Panc1 (cell line): ENCODE measurements at places on chromosomes 1 and 21.

- no peak overlapping the region for H3K4me3 ChIP-seq
- H3K27me3 ChIP-seq = no peaks in the 10 kb centered on the region
- H3K27ac ChIP-seq = no peak overlapping the region
- no peaks in the 10 kb centered on the region for H3K4me1 ChIP-seq
- H3K36me3 ChIP-seq = no peaks in the 10 kb centered on the region
Observed at GRCh38 chr1:112904831-112905261, 51.1 kb downstream of the SLC16A1 start.

DNA sequence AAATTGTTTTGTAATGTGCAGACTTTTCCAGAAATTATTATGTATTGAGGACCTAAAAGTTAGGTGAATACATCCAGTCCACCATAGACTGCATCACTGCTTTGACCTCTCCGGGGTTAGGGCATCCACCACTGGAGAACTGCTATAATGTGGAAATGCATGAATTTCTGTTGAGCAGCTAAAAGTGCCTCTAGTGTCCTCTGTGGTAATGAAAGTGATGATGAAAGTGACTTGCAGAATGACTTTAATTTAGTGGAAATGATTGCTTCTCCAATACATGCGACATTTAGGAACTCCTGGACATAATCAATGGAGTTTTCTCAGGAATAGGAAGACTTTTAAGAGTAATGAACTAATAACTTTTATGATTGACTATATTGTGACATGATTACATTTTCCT, 170.8 kb downstream of the LBR start:
- no peak for DNase-seq
- no peak overlapping the region for H3K27ac ChIP-seq
- H3K4me1 ChIP-seq = no peaks in the 10 kb centered on the region
- no peak overlapping the region for H3K4me3 ChIP-seq
- no peaks in the 10 kb centered on the region for H3K27me3 ChIP-seq

DNA sequence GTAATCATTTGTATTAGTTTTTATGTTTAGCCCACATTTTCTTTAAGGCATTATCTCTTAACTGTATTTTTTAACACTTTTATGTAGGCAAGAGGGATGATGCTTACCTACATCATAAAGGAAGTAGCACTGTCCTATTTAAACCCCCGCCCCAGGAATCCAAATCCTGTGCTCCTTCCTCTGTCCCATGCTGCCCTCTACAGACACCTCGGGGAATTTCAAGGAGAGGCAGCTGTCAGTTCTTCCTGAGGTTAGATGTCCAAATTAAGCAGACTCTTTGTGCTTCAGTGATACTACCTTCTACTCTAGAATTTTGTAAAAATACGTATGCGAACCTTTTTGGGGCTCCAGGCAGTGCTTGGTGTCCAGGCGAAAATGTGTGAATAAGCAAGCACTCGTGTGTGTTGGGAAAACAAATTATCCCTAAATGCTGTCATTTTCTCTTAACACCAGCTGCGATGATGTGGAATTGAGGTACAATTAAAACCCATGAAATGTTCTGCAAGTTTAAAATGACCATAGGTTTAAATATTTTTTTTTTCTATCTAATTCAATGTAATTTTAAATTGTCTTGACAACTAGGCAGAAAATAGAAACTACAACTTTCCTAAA, 19.2 kb downstream of the CRCT1 start:
- peaks cover 4% of the 10 kb centered on the region; the same call in 1 of the 2 replicates for H3K27me3 ChIP-seq
- H3K36me3 ChIP-seq = no peaks in the 10 kb centered on the region
- H3K27ac ChIP-seq = no peak overlapping the region
- no peaks in the 10 kb centered on the region for H3K4me1 ChIP-seq

DNA sequence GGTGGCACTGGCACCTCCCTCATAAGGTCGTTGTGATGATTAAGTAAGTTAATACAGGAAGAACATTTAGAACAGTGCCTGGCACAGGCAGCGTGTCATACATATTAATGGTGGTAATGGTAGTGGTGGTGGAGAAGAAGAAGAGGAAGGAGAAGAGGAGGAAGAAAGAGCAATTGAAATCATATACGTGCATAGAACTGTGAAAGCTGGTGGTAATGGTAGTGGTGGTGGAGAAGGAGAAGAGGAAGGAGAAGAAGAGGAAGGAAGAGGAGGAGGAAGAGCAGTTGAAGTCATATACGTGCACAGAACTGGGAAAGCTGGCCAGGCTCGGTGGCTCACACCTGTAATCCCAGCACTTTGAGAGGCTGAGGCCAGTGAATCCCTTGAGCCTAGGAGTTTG, 121.3 kb upstream of the HOOK1 start:
- no peaks in the 10 kb centered on the region for H3K4me1 ChIP-seq
- no peak for DNase-seq
- H3K4me3 ChIP-seq = no peak overlapping the region

- no peak overlapping the region for H3K4me3 ChIP-seq
- DNase-seq = no peak
- no peak overlapping the region for H3K27ac ChIP-seq
- H3K27me3 ChIP-seq = no peaks in the 10 kb centered on the region
- H3K4me1 ChIP-seq = no peaks in the 10 kb centered on the region
- no peaks in the 10 kb centered on the region for H3K36me3 ChIP-seq
Observed at GRCh38 chr1:199163670-199164069, 524.8 kb downstream of the PTPRC start.

DNA sequence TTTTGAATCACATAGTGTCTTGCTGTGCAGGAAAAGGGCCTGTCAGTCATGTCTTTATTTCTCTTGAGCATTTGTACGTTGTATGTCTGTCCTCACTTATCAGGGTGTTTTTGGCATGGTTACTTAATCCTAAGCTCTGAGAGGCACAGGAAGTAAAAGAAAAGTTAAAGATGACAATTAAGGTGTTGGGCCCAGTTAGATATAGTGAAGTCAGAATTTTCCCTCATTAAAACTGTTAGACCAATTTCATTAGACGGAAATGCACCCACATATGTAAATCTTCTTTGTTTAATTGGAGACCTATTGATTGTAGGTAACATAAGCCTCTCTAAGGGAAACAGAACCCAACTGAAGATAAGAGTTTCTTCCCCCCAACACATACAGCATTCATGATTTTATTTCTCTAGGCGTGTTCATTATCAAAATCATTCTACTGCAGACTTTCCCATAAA, 21.9 kb downstream of the NFIA start:
- H3K36me3 ChIP-seq = no peaks in the 10 kb centered on the region
- no peak overlapping the region for H3K27ac ChIP-seq
- no peak for DNase-seq
- H3K27me3 ChIP-seq = no peaks in the 10 kb centered on the region
- H3K4me1 ChIP-seq = peaks cover 4% of the 10 kb centered on the region; the same call in 1 of the 2 replicates

GRCh38 chr1:180954005-180954800, 41.5 kb downstream of the KIAA1614 start:
- no peak overlapping the region; the same call in 1 of the 2 replicates for H3K27ac ChIP-seq
- no peak for DNase-seq
- no peaks in the 10 kb centered on the region for H3K27me3 ChIP-seq
- H3K4me3 ChIP-seq = peak overlapping the region; percentile 57

- no peaks in the 10 kb centered on the region for H3K4me1 ChIP-seq
- H3K36me3 ChIP-seq = no peaks in the 10 kb centered on the region
- H3K27ac ChIP-seq = no peak overlapping the region
- H3K4me3 ChIP-seq = no peak overlapping the region
- H3K27me3 ChIP-seq = peaks cover 3% of the 10 kb centered on the region; the same call in 1 of the 2 replicates
- no peak for DNase-seq
Observed at GRCh38 chr21:35754583-35754982, 305.7 kb downstream of the SETD4 start.

- no peaks in the 10 kb centered on the region for H3K36me3 ChIP-seq
- H3K27me3 ChIP-seq = no peaks in the 10 kb centered on the region
- no peak overlapping the region for H3K27ac ChIP-seq
- no peaks in the 10 kb centered on the region for H3K4me1 ChIP-seq
Observed at GRCh38 chr21:19540287-19540686, 1136.7 kb upstream of the TMPRSS15 start.

- no peak overlapping the region for H3K4me3 ChIP-seq
- no peak for DNase-seq
- no peaks in the 10 kb centered on the region for H3K4me1 ChIP-seq
- H3K36me3 ChIP-seq = no peaks in the 10 kb centered on the region
- no peak overlapping the region for H3K27ac ChIP-seq
Observed at GRCh38 chr1:160605792-160606479, 26.6 kb upstream of the CD84 start.

DNA sequence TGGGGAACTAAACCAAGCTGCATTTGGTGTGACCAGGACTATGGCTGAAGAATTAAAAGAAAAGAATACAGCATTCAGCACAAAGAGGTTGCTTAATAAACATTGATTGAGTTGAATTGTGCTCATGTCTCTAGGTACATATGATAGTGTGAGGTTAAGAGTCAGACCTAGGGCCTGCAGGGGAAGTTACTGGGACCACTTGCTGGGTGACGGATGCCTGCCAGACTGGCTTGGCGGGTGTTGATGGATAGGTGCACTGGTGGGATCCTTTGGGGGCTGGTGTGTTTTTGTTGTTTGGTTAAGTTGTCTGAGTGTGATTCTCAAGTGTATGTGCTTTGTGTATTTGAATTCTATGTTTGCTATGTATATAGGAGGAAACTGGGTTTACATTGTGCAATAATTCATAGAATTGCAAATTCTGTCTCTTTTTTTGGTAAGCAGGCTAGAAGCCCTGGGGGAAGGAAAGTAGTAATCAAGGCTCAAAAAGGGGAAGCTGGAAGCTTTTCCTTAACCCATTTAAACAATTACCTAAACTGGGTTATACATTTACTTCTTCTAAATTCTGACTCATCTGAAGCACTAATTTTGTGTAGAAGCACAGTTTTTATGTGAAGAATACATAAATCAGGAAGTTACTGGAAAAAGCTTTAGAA, 1.8 kb downstream of the CD101 start:
- H3K4me1 ChIP-seq = no peaks in the 10 kb centered on the region
- H3K36me3 ChIP-seq = no peaks in the 10 kb centered on the region
- H3K27ac ChIP-seq = no peak overlapping the region
- DNase-seq = no peak

GRCh38 chr1:168848051-168848450, 119.0 kb upstream of the DPT start:
- H3K36me3 ChIP-seq = no peaks in the 10 kb centered on the region
- DNase-seq = no peak
- no peaks in the 10 kb centered on the region for H3K4me1 ChIP-seq
- H3K27ac ChIP-seq = no peak overlapping the region

- DNase-seq = no peak
- no peak overlapping the region for H3K4me3 ChIP-seq
- H3K27me3 ChIP-seq = no peaks in the 10 kb centered on the region
- peaks cover 28% of the 10 kb centered on the region for H3K4me1 ChIP-seq
- H3K27ac ChIP-seq = peak overlapping the region; percentile 95
Observed at GRCh38 chr1:234732671-234733390, 122.9 kb upstream of the IRF2BP2 start.

DNA sequence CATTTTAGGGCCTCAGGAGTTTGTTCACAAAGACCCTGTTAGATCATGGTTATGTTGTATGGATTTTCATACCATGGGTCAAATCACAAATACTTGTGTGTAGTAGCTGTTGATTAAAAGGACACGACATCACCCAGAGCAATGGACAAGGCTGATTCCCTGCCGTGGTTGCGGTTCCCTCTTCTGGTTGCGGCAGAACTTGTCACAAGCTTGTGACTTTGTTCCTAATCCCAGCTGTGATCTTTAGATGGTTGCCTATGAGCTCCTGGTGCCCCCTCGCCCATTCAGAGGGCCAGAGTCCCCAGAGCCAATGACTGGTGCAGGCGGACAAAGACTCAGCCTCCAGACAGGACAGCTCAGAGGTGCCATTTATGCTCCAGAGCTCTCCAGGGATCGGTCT, 11.8 kb upstream of the SDHB start:
- no peaks in the 10 kb centered on the region for H3K4me1 ChIP-seq
- no peaks in the 10 kb centered on the region for H3K27me3 ChIP-seq
- H3K36me3 ChIP-seq = no peaks in the 10 kb centered on the region
- no peak for DNase-seq
- no peak overlapping the region for H3K4me3 ChIP-seq

DNA sequence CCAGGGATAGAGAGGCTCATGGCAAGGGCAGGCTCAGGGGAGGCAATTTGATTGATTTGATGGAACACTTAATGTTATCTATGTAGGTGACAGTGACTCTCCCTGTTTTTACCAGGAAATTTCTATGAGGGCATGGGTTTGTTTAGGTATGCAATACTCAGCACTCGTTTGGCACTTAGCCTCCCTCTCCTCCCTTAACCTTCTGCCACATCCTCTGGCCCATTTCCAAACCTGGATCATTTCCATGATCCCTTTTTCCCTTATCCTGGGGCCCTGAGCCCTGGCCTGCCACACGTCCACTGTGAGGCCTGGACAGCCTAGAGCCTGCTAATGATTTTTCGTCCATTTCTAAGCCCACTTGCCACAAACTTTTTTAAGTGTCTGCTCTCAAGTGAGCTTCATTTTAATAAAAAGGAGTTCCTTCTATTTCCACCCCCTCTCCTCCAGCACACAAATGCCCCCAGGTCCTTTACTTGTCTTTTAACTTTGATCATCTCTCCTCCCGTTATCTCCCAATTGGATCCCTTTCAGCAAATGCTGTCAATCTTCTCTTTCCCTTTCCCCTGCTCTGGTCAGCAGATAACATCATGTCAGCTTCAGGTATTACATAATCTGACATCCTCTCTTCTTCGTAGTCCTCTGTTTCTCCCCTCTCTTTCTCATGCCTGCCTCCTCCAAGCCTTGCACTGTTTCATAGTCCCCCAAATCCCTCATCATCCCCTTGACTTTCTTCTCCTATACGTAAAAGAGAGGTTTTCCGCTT, 37.8 kb upstream of the GADD45A start:
- H3K4me3 ChIP-seq = no peak overlapping the region
- no peaks in the 10 kb centered on the region for H3K27me3 ChIP-seq
- no peaks in the 10 kb centered on the region for H3K36me3 ChIP-seq
- peak overlapping the region; percentile 100 for H3K27ac ChIP-seq

DNA sequence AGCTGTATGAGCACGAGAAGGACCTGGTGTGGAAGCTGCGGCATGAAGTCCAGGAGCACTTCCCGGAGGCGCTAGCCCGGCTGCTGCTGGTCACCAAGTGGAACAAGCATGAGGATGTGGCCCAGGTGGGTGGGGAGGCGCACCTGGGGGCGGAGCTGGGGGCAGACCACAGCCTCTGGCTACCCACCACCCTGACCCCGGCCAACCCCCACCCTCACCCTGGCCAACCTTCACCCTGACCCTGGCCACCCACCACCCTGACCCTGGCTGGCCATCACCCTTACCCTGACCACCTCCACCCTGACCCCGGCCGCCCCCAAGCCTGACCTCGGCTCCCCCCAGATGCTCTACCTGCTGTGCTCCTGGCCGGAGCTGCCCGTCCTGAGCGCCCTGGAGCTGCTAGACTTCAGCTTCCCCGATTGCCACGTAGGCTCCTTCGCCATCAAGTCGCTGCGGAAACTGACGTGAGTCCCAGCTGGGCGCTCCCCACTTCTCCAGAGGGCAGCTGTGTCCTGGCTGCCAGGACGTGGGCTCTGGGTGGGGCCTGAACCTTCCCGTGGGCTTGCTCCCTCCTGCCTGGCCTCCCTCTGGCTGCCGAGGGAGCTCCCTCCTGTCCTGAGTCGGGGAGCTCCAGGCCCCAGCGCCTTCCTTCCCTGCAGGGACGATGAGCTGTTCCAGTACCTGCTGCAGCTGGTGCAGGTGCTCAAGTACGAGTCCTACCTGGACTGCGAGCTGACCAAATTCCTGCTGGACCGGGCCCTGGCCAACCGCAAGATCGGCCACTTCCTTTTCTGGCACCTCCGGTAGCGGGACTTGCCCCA, 69.5 kb downstream of the PIK3CD start:
- no peak for DNase-seq
- no peaks in the 10 kb centered on the region for H3K36me3 ChIP-seq
- peaks cover 13% of the 10 kb centered on the region for H3K4me1 ChIP-seq
- no peak overlapping the region for H3K27ac ChIP-seq

- H3K27ac ChIP-seq = no peak overlapping the region
- no peaks in the 10 kb centered on the region for H3K36me3 ChIP-seq
- no peaks in the 10 kb centered on the region for H3K4me1 ChIP-seq
- no peak overlapping the region for H3K4me3 ChIP-seq
- DNase-seq = no peak
- H3K27me3 ChIP-seq = no peaks in the 10 kb centered on the region; the same call in 1 of the 2 replicates
Observed at GRCh38 chr1:181061891-181062835, 26.3 kb upstream of the IER5 start.
